ENCODE measurements at places on chromosomes 5 and 9. TPM values are rescaled to one million over a fixed set of nuclear protein-coding genes. Genes with fewer than 3 reads are reported as not detected.

The OR1J2 gene
- polyA plus RNA-seq: not detected

DNA sequence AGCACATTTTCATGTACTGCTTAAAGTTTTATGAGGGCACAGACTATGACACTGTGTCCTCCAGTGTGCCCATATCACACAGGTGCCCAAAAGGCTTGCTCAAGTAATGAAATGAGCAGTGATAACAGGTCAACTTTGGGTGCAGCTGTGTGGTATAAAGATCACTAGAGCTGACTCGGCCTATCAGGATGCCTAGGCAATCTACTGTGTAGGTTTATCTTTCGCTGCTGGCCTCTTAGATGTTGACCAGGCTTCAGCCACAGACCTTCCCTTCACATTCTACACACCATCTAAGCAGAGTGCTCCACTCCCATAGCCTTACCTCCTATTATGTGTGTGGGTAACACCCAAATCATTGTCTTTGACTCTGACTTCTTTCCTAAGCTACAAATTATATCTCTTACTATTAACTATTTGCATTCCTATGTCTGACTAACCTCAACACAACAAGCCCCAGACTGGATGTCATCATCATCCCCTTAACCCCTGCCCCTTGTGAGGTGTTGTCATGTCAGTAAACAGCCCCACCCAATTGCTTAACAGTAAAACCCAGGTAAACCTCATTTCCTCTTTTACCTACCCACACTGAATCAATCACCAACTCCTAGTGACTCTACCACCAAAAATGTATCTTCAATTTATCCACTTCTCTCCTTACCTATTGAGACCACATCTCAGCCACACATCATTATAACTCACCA is 2.5 kb downstream of the SREK1IP1 start:
- H3K4me1 ChIP-seq: peaks cover 15% of the 10 kb centered on the region
- no peaks in the 10 kb centered on the region for H3K36me3 ChIP-seq
- H3K27ac ChIP-seq: no peak overlapping the region
- no peak for DNase-seq

DNA sequence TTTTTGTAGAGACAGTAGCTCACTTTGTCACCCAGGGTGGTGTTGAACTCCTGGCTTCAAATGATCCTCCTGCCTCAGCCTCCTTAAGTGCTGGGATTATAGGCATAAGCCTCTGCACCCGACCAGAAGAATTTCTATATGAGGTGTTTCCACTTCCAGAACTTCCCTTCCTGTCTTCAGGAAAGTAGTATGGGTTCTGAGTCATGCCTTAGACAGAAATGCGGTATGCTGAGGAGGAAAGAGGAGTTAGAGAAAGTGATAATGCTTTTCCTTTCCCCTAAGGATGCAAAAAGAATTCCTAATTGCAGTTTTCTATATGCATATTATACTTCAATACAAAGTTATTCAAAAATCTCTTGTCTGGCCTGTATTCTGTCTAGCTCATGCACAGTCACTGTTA is 16.4 kb upstream of the ADAMTSL1 start:
- no peak overlapping the region for H3K4me3 ChIP-seq
- H3K27ac ChIP-seq: no peak overlapping the region
- DNase-seq: no peak
- H3K27me3 ChIP-seq: no peaks in the 10 kb centered on the region

The PCDHGA8 gene
- 0.49 TPM for polyA plus RNA-seq

DNA sequence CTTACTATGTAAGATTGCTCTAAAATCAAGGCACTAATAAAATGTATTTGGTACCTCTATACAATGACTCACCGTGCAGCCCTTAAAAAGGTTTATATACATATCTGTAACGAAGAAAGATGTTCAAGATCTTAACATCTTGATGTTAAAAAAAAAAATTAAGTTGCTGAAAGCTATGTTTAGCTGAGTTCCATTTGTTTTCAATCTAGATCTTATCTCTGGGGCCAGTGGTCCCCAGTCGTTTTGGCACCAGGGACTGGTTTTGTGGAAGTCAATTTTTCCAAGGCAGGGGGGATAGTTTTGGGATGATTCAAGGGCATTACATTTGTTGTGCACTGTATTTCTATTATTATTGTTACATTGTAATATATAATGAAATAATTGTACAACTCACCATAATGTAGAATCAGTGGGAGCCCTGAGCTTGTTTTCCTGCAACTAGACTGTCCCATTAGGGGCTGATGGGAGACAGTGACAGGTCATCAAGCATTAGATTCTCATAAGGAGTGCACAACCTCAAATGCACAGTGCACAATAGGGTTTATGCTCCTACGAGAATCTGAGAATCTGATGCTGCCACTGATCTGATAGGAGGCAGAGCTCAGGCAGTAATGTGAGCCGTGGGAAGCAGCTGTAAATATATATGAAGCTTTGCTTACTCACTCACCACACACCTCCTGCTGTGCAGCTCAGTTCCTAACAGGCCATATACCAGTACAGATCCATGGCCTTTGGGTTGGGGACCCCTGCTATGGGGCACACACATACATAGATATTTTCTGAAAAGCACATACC is 27.6 kb upstream of the TSLP start:
- no peaks in the 10 kb centered on the region for H3K36me3 ChIP-seq
- no peaks in the 10 kb centered on the region for H3K4me1 ChIP-seq
- DNase-seq: no peak
- no peaks in the 10 kb centered on the region for H3K27me3 ChIP-seq
- no peak overlapping the region for H3K4me3 ChIP-seq

GRCh38 chr5:91065496-91065895 is 317.6 kb downstream of the ARRDC3 start:
- no peaks in the 10 kb centered on the region for H3K4me1 ChIP-seq
- H3K27ac ChIP-seq: no peak overlapping the region
- DNase-seq: no peak
- no peaks in the 10 kb centered on the region for H3K36me3 ChIP-seq
- H3K27me3 ChIP-seq: no peaks in the 10 kb centered on the region
- H3K4me3 ChIP-seq: no peak overlapping the region

The GDA gene
- polyA plus RNA-seq: 1.5 TPM

DNA sequence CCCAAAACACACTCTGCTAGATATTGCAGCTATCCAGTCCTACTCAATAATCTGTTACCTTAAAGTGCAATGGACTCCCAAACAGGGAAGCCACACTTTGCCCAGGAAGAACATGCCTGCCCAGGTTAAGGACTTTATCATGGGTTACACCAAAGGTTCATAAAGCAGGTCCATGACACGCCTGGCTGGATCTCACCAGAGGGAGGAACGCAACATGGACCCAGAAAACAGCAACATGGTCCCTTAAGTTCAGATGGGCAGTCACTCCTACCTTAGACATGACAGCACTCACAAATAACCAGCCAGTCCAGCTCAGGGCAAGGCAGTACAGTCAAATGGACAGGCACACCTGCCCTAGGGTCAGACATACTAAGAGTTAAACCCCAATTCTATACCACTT is 3.8 kb downstream of the P4HA2 start:
- H3K4me3 ChIP-seq: no peak overlapping the region
- DNase-seq: no peak
- peaks cover 29% of the 10 kb centered on the region for H3K4me1 ChIP-seq
- no peaks in the 10 kb centered on the region for H3K27me3 ChIP-seq
- no peak overlapping the region for H3K27ac ChIP-seq

- H3K36me3 ChIP-seq: no peaks in the 10 kb centered on the region
- H3K4me3 ChIP-seq: no peak overlapping the region
- no peak overlapping the region for H3K27ac ChIP-seq
- no peaks in the 10 kb centered on the region for H3K27me3 ChIP-seq
These were observed 21.4 kb upstream of the CXCL14 start for GRCh38 chr5:135600152-135600570.

GRCh38 chr5:142784401-142784955 is 14.3 kb downstream of the ARHGAP26 start:
- no peak overlapping the region for H3K27ac ChIP-seq
- H3K36me3 ChIP-seq: no peaks in the 10 kb centered on the region
- H3K4me3 ChIP-seq: no peak overlapping the region
- DNase-seq: no peak
- peaks cover 10% of the 10 kb centered on the region for H3K4me1 ChIP-seq

GRCh38 chr9:91036826-91037510 is 235.3 kb downstream of the SYK start:
- DNase-seq: peak; percentile 79
- H3K4me3 ChIP-seq: no peak overlapping the region
- H3K27ac ChIP-seq: peak overlapping the region; percentile 79
- no peaks in the 10 kb centered on the region for H3K27me3 ChIP-seq
- peaks cover 7% of the 10 kb centered on the region for H3K4me1 ChIP-seq

GRCh38 chr9:78357165-78357873 is 60.4 kb downstream of the PSAT1 start:
- H3K4me3 ChIP-seq: no peak overlapping the region
- DNase-seq: no peak
- H3K4me1 ChIP-seq: no peaks in the 10 kb centered on the region
- no peaks in the 10 kb centered on the region for H3K27me3 ChIP-seq

GRCh38 chr5:180121826-180122413 is 50.4 kb upstream of the RNF130 start:
- no peaks in the 10 kb centered on the region for H3K27me3 ChIP-seq
- H3K4me3 ChIP-seq: no peak overlapping the region
- no peak overlapping the region for H3K27ac ChIP-seq
- H3K4me1 ChIP-seq: no peaks in the 10 kb centered on the region
- no peak for DNase-seq

DNA sequence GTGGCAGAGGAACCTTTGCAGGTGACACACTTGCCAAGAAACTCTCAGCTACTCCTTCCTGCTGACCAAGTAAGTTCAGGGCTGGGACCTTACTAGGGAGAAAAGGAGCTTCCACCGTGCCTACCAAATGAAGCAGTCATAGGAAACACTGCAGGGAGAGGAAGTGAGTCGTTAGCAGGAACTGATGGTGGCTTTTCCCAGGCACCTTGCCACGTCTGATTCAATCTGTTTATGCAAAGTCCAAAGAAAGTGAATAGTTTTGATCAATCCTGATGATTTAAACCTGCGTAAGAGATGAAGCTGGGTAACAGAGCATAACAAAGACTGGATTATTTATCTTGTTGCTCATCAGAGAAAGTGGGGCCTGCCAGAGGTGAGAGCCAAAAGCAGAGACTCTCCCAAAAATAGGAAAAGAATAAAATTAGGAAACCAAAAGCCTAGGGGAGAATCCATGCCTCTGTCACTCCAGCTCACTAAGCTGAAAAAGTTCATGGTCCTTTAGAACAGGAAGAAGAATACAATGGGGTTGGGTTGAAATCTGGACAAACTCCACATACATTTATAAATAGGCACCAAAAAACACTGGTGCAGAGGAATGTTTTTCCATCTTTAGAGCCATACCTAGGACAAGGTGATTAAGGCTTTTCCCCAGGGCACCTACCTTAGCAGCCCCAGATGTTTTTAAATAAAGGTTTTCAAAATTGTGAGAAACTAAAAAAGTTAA is 9.3 kb upstream of the PFDN1 start:
- no peaks in the 10 kb centered on the region for H3K27me3 ChIP-seq
- no peak overlapping the region for H3K4me3 ChIP-seq
- H3K4me1 ChIP-seq: peaks cover 3% of the 10 kb centered on the region
- DNase-seq: no peak

DNA sequence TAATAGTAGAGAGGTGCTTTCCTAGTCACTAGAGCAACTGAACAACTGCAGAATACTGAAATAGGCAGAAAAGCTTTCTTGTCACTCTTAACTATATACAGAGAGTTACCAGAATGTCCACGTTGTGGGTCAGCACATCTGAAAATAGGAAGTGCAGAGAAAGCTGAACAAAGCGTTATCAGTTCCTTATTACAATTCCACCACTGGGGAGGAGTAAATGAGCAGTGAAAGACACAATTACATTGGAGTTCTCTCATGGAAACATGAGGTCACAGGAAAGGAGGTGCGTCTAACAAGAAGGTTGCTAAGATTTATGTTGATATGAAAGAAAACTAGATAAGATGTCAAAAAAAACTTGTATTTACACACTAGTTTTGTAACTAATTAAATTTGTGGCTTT is 461.9 kb upstream of the COX7C start:
- no peak for DNase-seq
- no peak overlapping the region for H3K27ac ChIP-seq
- H3K4me1 ChIP-seq: no peaks in the 10 kb centered on the region

The PRR16 gene
- 0.61 TPM for polyA plus RNA-seq

- no peaks in the 10 kb centered on the region for H3K36me3 ChIP-seq
- H3K27me3 ChIP-seq: no peaks in the 10 kb centered on the region
These were observed 484.6 kb downstream of the SPATA31A7 start for GRCh38 chr9:61674465-61674864.

DNA sequence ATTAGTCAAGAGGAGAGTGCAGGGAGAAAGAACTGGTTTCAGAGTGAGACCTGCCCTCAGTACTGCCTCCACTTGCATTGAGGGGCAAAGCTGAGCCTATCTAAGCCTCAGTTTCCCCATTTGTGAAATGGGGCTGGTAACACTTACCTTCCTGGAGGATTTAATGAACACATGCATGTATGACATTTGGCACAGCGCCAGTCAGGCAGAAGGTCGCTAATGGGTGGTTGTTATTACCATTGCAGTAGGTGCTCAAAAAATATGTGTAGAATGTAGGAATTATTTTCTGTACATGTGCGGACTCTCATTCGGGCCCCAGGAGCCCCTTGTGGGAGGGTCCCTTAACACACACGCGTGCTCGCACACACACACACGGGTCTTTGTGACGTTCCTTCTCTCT is 10.9 kb downstream of the FAT2 start:
- H3K27ac ChIP-seq: no peak overlapping the region
- H3K4me1 ChIP-seq: no peaks in the 10 kb centered on the region
- H3K36me3 ChIP-seq: no peaks in the 10 kb centered on the region
- H3K4me3 ChIP-seq: no peak overlapping the region
- DNase-seq: no peak

GRCh38 chr9:133650026-133650425 is 13.9 kb downstream of the DBH start:
- no peaks in the 10 kb centered on the region for H3K36me3 ChIP-seq
- no peaks in the 10 kb centered on the region for H3K27me3 ChIP-seq
- no peak overlapping the region for H3K4me3 ChIP-seq
- H3K27ac ChIP-seq: no peak overlapping the region
- DNase-seq: no peak

- no peaks in the 10 kb centered on the region for H3K27me3 ChIP-seq
- DNase-seq: no peak
- no peak overlapping the region for H3K27ac ChIP-seq
- peaks cover 24% of the 10 kb centered on the region for H3K4me1 ChIP-seq
- H3K36me3 ChIP-seq: no peaks in the 10 kb centered on the region
These were observed 72.6 kb upstream of the EQTN start for GRCh38 chr9:27369591-27369990.

DNA sequence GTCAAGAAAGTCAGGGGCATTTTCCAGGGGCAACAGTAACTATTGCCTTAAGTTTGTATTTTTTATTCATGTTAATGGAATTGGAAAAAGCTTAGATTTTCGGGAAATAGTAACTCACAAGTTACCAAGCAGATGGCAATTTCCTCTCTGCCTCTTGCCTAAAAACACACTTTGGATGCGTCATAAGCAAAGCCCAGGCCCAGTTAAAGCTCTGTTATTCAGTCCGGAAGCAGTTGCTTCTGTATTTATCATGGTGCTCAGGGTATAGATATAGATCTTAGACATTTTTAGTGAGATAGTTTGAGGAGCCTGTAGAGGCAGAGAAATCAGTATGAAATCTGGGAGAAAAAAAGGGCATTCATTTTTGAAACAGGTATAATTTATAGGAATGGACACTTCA is 260.3 kb upstream of the TNC start:
- DNase-seq: no peak
- H3K36me3 ChIP-seq: no peaks in the 10 kb centered on the region
- no peak overlapping the region for H3K27ac ChIP-seq
- H3K4me3 ChIP-seq: no peak overlapping the region
